ENCODE measurements at places on chromosomes 2 and 18.

DNA sequence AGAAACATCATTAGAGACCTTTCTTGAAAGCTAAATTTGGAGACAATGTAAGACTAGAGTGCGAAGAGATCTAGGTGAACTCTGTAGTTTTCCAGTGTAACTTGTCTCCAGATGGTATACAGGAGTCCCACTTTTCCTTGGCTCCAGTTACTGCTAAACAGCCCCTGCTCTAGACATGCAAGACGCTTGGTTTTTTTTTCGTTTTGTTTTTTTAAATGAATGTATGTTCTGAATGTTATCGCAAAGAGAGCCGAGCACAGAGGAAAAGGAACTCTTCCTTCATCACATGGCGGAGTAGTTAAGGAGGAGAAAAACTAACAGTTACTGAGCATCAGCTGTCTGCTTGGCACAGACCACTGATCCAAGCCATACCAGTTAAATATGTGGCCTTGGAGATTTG, 2.4 kb downstream of the RALB start:
- DNase-seq = no peak

- no peak for DNase-seq
These were observed 74.7 kb downstream of the ZEB2 start for GRCh38 chr2:144445196-144445595.

DNA sequence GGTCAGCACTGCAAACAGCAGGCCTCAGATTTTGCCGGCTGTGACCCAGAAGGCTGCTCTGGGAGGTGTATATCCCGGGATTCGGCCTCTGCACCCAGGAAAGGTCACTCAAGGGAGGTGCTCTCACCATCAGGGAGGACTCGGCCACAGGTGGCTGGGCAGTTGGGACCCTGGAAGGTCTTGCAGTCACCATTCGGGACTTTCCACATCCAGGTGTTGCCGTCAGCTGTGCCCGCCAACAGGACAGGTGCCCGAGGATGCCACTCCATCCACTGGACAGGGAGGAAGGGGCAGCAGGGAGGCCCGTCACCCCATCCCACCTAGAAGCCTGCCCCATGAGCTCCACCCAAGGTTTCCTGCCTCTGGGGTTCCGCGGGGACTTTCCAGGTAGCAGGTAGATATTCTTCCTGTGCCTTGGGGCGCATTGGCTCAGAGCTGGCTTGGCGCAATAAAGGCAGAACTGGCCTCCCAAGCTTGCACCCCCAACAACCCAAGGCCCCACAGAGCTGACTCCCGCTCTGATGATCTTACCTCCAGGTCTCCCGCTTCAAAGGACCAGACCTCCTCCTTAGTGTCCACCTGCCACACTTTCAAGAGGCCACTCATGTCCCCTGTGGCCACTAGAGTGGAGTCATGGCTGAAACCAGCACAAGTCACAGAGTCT, 3.5 kb downstream of the AAMP start:
- no peak for DNase-seq

- DNase-seq = no peak
These were observed 522.8 kb upstream of the CDH7 start for GRCh38 chr18:65227970-65228369.

GRCh38 chr18:39913672-39914366, 2041.2 kb upstream of the PIK3C3 start:
- no peak for DNase-seq

GRCh38 chr18:22191923-22192322, 22.5 kb downstream of the GATA6 start:
- DNase-seq = no peak

DNA sequence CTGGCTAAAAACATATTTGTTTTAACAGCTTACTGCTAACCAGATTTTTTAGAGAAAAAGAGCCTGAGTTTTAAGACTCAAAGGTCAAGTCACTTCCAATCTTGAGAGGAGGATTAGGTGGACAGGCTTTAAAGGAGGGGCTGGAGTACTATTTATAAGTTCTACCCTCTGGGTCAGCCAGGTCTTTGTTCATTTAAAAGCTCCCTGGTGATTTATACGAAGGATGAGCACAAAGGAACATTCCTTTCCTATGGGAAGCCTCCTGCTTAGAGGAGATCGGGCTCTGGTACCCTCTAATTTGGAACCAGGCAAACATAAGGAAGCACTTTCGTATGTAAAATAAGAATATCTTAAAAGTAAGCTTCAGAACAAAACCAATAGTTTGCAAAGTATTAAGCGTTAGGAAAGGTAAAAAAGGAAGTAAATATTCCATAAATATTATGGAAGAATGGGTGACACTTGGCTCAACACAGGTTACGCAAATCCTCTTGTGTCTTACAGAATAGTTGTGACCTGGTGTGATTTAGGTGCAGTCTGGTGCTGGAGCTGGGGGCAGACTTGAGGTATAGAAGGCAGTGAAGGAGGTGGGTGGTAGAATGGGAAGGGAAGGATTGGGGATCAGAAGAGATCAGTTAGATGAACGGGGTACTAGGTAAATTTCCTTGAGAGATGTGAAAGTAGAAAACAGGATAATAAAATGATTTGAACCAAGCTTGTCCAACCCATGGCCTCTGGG, 35.6 kb downstream of the PDE6D start:
- no peak for DNase-seq

GRCh38 chr18:62572456-62572855, 49.6 kb downstream of the ZCCHC2 start:
- no peak for DNase-seq

DNA sequence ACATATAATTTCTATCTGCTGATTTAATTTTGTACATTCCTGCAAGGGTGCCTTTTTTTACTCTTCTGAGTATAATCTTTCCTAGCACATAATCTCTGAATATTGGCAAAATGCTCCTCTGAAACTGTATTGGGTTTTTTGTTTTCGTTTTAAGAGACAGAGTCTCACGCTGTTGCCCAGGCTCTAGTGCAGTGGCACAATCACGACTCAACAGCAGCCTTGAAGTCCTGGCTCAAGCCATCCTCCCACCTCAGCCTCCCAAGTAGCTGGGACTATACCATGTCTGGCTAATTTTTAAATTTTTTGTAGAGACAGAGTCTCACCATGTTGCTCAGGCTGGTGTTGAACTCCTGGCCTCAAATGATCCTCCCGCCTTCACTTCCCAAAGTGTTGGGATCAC, 104.9 kb downstream of the SPTBN1 start:
- no peak for DNase-seq

- DNase-seq = no peak
These were observed 74.1 kb downstream of the VRK2 start for GRCh38 chr2:58120626-58121229.

DNA sequence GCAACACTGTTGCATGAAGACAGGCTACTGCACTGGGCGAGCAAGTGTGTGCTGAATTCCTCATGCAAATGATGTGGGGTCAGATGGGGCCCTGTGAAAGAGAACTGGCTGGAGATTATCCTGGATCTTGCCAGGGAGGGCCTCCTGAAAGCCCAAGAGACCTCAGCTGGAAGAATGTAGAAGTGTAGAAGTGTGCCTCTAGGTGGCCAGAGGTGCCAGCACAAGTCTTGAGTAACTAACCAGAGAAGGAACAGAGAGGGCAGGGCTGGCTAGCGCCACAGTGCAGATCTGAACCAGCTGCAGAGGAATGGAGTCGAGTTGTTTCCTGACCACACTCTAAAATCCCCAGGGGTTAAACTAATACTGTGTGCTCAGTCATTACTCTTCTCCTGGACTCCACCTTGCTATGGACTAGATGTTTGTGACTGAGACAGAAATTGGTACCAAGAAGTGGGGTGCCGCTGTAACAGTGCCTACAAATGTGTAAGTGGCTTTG, 399.3 kb downstream of the LRATD1 start:
- DNase-seq = no peak

- no peak for DNase-seq
These were observed 103.3 kb downstream of the MYO5B start for GRCh38 chr18:50091509-50092244.

- DNase-seq = no peak
These were observed 185.1 kb upstream of the LHCGR start for GRCh38 chr2:48940606-48941005.

DNA sequence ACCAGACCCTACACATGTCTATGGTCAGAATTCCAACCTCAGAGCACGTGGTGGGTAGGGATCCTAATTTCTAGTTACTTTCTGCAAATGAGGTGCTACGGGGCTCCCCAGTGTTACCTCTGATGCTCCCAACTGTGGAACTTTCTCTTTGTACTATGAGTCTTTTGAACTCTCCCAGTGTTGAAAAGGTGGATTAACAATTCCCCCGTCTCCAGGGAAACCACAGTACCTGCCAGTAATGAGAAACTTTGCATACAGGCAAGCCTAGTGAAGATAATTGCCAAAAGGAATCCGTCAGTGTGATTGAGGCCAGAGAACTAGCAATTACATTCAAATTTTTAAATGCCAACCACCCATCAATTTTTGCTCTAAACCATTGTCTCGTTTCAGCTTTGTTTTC, 129.0 kb upstream of the FOSL2 start:
- DNase-seq = no peak

- DNase-seq = no peak
These were observed 120.8 kb downstream of the FAM168B start for GRCh38 chr2:130972410-130972809.

DNA sequence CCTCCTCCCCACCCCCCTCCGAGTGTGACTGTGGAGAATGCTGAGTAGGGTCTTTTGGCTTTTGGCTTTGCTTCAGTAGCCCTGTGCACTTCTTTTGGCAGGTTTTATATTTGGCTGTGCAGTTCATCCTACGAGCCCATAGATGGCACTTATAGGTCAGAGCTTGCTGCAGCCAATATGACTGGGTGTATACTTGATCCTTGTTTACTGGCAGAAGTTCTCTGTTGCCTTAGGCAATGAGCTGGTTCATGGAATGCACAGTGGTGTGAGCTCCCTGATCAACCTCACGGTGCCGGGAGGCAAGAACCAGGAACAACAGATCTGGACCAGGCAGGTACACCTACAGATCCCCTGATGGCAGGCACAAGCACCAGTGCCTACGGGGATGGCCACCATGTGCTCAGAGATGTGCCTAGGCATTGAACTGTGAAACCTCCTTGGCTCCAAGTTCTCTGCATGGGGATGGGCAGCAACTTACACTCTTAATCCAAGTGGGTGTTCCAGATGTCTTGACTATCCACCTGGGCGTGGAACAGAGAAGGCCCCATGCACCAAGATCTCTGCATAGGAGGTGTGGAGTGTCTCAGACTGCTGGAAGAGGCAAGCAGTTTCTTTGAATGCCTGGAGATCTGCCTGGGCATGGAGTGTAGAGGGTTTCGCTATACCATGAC, 190.4 kb downstream of the KIAA1328 start:
- no peak for DNase-seq

DNA sequence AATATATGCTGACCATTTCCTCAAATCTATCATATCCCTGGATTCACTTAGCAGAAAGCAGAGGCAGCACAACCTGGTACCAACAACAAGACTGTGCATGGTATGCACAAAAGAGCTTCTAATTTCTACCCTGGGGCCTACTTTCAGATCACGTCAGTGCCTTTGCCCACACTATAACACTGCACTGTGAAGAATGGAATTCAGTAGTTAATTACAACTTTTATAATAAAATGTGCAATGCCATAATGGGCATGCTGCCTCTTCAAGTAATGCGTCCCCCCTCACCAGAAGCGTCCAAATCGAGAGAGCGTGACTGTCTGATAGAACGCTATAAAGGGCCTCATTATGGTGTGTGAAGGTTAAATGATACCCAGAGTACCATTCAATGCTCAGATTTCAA, 328.1 kb upstream of the PKDCC start:
- DNase-seq = no peak

- peak; percentile 54 for DNase-seq
These were observed 625 bp downstream of the ARPC2 start for GRCh38 chr2:218217360-218218267.

- DNase-seq = no peak
These were observed 250.2 kb downstream of the LRRTM1 start for GRCh38 chr2:80054346-80054675.

DNA sequence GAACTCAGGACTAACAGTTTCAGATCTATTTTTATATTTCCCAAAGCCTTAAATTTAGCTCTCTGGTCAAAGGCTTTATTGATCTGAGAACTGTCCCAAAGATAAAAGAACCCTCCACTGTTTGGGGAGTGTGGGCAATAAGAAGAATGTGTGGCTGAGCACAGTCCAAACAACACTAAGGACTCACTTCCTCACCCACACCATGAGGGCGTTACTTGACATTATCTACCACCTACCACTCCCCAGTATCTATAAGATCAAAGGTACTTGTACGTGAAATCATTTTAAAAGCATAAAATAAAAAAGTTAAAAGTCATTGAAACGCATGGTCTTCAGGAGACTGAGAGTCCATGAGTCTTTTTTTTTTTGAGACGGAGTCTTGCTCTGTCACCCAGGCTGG, 54.6 kb upstream of the NFU1 start:
- no peak for DNase-seq
